NCI-H1436 treated with DMSO at 0.1 percent for 48 hours (cell line): ENCODE measurements at places on chromosomes 1 and 21.

GRCh38 chr1:25804244-25804963, 4.4 kb downstream of the SELENON start:
- no peak for DNase-seq

DNA sequence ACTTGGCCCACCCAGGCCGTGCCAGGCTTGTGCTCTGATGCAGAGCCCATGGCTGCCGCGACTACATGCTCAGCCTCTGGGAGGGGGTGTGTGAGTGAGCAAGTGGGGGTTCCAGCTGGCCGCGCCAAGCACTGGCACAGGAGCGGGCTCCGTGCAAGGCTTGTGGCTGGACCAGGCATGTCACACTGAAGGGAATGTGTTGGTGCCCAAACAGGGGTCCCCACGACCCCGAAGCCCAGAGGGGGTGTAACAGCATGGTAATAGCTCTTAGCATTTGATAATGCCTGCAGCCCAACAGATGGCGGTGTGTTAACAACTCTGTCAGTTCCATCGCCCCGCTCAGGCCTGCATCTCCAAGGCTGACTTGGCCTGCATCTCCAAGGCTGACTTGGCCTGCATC, 38.3 kb upstream of the CD46 start:
- no peak for DNase-seq

DNA sequence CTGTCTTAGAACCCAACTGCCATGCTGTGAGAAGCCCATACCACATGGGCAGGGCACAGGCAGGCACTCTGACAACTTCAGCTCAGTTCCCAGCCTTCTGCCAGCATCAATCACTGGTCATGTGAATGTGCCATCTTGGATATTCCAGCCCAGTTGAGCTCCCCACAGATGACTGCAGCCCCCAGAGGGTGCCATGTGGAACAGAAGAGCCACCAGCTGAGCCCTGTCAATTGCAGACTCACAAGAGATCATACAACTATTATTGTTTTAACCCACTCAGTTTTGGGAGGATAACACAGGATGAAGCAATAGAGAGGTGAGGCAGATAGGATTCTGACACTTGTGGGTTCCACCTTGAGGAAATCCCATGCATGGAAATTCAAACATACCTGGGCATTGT, 78.4 kb upstream of the ZBTB40 start:
- DNase-seq: no peak

GRCh38 chr1:198932351-198932991, 293.6 kb downstream of the PTPRC start:
- DNase-seq: no peak
